ENCODE measurements at places on chromosomes 1 and 21.

- no peak for DNase-seq
Observed at GRCh38 chr1:225842788-225843425, 33.0 kb downstream of the EPHX1 start.

DNA sequence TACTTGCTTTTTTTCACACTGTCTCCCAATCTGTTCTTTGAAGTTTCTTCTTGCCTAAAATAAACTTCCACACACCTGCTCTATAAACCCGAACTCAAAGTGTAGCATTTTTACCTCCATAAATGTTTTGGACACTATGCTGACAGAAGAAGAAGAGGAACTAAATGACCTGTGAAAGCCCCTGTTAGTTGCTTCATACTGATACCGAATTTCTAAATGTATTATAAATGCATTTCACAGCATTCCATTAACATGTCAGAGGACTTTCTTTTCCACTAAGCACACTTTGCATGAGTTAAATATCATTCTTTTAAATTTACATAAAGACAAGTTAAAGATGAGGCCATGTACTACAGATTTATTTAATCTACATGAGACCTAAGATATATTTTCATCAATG is 281.0 kb downstream of the SMYD3 start:
- peak; percentile 20 for DNase-seq

DNA sequence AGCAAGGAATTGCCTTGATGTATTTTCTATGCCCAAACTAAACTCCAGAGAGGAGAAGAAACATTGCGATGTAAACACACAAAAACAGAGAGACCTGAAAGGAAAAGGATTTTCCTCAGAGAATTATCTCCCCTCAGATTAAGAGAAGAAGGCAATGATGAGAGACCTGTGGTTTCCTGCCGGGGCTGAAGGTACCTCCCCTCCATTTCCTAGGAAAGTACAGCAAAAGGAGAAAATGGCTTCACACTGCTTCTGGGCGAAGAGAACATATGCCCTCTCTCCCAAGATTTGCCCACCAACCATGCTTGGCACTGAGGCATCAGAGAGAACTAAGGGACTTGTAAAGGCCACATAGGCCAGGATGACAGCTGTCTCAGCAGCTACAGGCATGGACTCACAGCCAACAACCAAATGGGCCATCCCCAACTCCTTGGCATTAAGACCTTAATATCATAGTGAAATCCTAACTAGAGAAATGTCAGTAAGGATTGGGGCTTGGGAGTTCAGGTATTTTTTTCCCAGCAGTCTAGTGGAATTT is 523.0 kb downstream of the PTPRC start:
- no peak for DNase-seq

DNA sequence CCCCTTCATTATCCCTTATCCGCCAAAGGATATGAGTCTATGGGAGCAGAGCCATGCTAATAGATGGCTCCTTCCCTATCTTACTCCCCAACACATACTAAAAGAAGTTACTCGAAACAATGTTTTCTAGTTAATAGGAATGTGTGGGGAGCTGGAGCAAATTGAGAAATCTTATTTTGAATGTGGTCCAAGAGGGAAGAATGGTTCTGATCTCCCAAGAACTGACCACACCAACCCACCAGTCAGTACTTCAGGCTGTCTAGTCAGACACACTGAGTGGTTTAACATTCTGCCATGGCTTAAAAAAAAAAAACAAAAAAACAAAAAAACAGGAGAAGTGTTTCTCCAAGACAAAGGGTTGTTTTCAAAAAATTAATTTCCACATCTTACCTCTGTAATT is 31.5 kb upstream of the DNASE2B start:
- DNase-seq, result no peak

DNA sequence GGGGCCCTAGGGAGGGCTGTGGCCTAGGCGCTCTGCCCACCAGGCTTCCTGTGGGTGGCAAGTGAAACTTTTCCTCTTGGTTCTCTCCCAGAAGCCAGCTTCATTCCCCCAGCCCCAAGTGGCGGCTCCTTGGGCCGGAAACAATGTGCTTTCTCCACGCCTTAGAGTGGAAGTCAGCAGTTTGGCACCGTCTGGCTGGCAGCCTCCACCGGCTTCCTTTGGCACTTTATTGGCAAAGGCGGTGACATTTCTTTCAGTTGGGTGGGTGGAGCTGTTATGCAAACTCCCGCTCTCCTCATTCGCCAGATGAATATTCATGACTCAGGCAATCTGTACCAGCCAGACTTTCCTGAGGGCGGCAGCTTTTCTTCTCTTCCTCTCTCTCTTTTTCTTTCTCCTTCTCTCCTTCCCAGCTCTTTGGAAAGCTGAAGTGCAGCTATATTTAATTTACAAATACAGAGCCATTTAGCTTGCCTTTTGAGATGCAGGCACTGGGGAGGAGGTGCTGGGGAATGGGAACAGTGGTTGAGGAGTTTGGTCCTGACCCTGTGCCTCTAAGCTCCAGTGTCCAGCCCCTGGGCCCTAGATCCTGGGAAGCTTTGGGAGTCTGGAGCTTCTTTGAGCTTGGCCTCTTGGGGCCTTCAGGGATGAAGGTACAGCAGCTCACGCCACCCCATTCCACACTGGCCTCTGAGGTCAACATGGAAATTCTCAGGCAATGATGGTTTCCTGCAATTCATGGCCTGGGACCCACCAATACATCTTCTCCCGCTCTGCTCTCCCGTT is 67.8 kb upstream of the POU3F1 start:
- DNase-seq, result no peak

- peak; percentile 39 for DNase-seq
Observed at GRCh38 chr1:51622455-51622913, 5.6 kb downstream of the OSBPL9 start.

GRCh38 chr1:9376430-9376829 is 83.7 kb downstream of the SPSB1 start:
- no peak for DNase-seq

DNA sequence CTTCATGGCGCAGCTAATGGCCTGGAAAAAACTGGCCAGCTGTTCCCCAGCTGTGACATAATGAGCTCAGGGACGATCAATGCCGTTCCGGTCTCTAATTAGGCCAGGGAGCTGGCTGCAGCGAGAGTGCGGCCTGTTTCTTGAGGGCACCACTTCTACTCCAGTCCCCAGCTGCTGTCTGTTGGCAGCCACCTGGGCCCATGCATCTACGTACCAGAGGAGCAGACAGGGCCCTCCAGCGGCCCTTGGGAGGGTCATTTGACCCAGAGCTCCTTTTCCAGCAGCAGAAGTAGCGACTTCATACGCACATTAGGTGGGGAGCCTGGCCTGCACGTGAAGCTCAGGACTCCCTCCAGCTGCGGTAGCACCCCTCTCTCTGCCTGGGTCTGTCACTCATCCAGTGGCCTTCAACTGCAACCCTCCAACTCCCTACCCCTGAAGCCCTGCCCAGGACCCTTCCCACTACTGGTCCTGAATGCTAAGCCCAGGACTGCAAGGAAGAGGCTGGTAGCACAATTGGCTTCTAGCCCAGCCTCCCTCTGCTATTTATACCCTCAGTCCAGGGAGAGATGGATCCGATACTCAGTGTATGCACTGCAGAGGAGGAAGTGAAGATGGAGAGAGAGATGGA is 9.1 kb upstream of the GPR61 start:
- no peak for DNase-seq

GRCh38 chr1:117676615-117677130 is 70.8 kb downstream of the TENT5C start:
- DNase-seq, result no peak

GRCh38 chr1:27773826-27774445 is 917 bp downstream of the STX12 start:
- peak; percentile 65 for DNase-seq

GRCh38 chr21:42721341-42721824 is 68.0 kb downstream of the PDE9A start:
- DNase-seq, result no peak

GRCh38 chr21:16058896-16059295 is 329.1 kb downstream of the USP25 start:
- no peak for DNase-seq

GRCh38 chr1:18513995-18514394 is 33.3 kb downstream of the KLHDC7A start:
- DNase-seq, result no peak

- DNase-seq, result no peak
Observed at GRCh38 chr1:152630596-152630995, 7.7 kb upstream of the LCE3A start.

- no peak for DNase-seq
Observed at GRCh38 chr21:37737996-37738395, 178.3 kb downstream of the KCNJ6 start.

GRCh38 chr1:70455291-70455690 is 44.2 kb downstream of the CTH start:
- no peak for DNase-seq

DNA sequence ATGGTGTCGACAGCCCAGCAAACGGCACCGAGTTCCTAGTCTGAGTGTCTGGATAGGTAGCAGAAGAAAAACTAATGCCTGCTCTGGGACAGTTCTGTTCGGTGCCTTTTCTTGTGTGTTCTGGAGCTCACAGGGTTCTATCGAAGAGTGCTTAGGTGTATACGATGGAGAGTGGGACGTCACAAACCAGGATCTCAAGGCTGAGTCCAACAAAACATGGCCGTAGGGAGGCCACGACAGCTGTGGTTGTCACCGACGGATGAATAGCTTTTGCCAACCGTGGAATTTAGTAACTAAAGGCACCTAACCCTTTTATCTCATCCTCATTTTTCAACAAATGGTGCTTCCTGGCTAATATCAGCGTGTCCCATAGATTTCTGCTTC is 635 bp upstream of the SYNJ1 start:
- DNase-seq, result no peak

- no peak for DNase-seq
Observed at GRCh38 chr1:219931033-219931432, 2.7 kb upstream of the SLC30A10 start.

DNA sequence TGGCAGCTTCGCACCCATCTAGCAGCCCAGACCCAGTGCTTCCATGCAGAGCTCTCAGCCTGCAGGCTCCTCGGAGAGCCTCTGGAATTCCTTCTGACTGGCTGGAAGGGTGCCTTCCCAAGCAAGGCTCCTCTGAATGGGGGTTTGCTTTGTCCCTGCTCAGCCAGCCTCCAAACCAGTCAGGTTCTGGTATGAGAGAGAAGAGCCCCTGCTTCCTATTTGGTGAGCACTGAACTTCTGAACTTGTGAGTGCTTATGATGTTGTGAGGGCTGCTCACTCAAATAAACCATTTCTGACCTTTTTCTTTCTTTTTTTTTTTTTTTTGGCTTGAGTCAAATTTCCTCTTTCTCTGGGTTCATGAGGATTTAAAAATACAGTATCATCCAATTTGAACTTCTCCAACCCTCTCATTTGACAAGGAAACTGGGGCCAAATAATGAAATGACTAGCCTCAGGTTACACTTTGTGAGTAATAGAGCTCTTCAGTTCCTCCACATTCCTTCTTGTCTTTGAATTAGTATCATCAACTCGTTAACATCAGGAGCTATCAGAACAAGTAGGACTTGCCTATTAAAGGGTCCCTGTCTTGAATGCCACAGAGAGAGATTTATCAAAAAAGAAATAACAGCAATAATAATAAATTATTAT is 39.6 kb downstream of the GFI1 start:
- DNase-seq, result no peak

- no peak for DNase-seq
Observed at GRCh38 chr1:104476126-104476525, 726.4 kb downstream of the AMY1C start.

DNA sequence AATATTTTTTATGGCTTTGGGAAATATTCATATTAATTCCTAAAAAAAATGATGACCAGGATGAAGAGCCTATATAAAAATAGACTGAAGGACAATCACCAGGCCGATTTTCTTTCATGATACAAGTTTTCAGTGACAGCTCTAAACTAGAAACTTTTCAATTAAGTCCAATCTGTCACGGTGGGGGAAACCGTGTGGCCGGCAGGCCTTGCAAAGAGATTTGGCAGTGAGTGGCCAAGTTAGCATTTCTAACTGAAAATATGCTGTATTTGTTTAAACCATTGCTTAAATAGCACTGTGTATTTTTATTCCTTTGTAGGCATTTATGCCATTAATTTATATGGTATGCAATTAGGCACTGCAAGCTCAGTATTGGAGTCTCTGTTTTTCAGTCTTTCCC is 294.5 kb upstream of the NRIP1 start:
- no peak for DNase-seq

GRCh38 chr1:172487550-172487949 is 43.7 kb upstream of the PIGC start:
- no peak for DNase-seq

DNA sequence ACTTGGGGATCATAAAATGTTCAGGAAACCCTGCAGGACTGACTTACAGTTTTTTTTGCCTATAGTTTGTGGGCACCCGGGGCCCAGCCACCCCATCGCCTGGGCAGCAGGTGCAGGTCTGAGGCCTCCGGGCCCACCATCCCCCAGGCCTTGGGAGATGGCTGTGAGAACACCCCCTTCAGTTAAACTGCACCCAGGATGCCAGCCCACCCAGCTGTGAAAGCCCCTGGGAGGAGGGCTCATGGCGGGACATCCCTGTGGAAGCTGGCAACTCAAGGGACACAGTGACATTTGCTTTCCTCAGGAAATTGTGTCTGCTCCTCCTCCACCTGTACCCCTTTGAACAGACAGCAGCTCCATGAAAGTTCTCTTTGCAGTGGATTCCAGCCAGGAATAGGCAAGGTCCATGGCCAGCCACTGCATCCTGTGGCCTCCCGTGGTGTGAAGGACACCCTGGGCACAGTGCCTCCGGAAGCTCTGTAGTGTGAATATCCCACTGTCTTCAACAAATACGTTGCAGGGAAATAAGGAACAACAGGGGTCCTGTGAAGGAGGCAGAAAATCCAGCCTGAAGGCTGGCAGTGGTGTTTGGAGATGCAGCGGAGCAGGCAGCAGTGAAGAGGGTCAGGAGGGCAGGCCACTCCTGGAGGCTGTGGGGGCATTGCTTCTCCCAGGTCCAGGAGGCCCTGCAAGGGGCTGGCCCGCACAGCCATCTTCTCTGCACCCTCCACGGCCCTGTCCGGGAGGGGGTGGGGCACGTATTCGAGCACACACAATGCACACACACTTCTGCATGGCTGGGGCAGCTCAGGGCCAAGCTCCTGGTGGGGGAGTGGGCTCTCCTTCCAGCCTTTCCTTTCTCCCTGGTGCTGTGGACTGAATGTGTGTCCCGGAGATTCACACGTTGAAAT is 2.1 kb upstream of the OBSCN start:
- no peak for DNase-seq

GRCh38 chr1:110515891-110516290 is 3.1 kb downstream of the KCNA10 start:
- DNase-seq, result no peak

- DNase-seq, result no peak
Observed at GRCh38 chr1:160904783-160905616, 20.0 kb upstream of the ITLN1 start.

Data from AML-193 (cell line).